ENCODE measurements at places on chromosomes 7 and 10.

DNA sequence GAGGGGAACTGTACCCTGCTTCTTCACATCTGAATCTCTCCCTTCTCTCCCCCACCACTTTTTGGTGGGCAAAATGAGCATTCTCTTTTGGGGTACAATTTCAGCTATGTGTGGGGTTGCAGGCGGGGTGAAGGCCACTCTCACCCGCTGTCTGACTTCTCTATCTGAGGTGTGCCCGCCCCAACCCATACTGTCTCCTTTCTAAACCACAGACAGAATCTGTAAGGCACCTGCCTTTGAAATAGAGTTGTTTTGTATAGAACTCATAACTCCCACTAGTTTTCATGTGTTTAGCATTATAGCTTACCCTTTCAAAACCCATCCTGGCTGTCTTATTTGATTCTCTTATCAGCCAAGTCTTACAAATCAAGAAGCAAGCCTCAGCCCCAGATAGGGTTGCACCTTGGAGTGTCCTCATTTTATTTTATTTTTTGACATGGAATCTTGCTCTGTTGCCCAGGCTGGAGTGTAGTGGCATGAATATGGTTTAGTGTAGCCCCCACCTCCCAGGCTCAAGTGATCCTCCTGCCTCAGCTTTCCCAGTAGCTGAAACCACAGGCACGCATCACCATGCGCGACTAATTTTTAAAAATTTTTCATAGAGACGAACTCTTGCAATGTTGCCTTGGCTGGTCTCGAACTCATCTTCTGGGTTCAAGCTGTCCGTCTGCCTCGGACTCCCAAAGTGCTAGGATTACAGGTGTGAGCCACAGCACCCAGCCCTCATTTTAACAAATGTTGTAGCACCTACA, 11.9 kb downstream of the TSPAN14 start:
- no peak for DNase-seq

GRCh38 chr10:96626795-96627194, 40.0 kb upstream of the TM9SF3 start:
- DNase-seq, result no peak

DNA sequence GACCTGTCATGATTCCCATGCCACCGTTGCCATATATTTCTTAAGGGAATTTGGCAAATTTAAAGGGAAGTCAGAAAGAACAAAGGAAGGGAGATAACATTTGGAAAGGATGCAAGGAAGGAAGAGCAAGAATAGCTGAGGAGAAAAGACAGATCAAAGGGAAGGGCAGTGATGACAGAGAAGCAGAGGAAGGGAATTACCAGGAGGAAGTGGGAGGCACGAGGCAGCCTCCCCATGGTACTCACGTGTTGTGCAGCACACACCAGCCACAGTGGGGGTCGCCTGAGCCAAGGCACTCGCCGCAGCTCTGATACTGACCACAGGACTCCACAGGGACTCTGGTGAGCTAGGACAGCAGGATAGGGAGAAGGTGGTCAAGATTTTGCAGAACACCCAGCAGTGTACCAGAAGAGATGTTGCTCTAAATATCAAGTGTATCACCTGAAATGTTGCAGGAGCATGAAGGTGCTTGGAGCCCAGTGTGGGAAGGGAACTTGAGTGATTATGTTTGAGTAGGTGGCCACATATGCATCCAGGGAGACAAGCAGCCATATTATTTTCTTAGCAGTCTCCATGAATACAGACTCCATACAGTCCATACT, 335.3 kb downstream of the PLXNA4 start:
- DNase-seq, result no peak

DNA sequence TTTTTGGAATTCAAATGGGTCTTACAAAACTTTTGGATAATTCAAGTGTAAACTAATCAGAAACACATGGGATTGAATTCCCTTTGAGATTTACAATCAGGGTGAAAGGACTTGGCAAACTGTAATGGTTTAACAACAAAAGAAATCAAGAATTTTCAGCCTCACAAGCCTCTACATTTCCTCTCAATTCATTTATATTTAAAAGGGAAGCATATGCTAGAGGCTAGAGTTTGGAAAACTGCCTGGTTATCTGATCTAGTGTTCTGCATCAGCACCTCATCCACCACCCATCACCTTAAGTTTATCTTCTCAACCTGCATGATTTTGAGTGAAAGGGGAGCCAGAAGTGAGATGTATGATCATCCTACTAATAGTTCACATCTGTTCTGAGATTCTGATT, 120.7 kb downstream of the TES start:
- no peak for DNase-seq

DNA sequence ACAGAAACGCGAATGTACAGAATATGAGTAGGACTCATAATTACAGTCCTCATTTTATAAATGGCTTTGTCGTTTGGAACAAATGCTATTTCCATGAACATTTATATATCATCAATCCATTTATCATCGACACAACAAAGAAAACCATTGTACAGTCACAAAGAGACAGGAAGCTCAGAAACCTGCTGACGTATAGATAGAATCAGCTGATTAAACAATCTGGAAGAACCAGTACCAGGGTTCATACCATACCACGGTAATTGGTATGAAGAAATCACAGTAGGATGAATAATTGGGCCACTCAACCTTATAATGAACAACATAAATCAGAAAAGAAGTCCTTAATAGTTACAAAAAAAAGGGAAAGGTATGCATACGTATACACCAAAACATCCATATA, 295.0 kb downstream of the PARD3 start:
- DNase-seq, result no peak

- no peak for DNase-seq
Observed at GRCh38 chr7:44547536-44548231, 6.6 kb upstream of the NPC1L1 start.

DNA sequence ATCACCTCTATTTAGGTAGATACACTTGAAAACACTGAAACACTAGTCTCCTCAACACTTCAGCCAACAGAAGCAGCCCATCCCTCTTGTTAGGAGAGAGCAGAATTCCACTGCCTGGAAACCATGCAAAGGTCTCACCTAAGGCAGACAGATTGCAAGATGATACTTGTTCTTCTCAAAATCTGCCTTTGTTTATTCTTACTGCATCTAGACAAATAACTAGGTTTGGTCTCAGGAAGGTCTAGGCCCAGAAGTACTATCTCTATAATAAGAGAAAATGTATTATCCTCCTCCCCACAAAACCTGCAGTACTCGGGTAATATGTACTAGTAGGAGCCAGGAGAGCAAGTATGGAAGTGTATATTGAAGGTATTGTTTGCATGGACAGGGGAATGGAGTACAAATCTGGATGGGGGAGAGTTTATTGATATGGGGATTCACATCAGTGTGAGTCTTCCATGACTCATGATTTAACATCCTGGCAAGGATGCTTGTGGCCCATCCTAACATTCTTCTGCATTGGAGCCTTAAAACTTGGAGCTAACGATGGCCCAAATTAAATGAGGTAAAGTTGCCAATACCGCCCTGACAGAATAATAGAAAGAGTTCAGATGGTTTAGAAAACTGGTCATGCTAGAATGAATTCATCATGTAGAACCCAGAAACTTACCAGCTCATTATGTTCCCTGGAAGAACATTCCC, 109.2 kb downstream of the EPC1 start:
- DNase-seq, result peak; percentile 80

- no peak for DNase-seq
Observed at GRCh38 chr7:138226001-138226476, 149.8 kb downstream of the AKR1D1 start.

- DNase-seq, result no peak
Observed at GRCh38 chr7:151717415-151717814, 159.5 kb downstream of the PRKAG2 start.

- DNase-seq, result no peak
Observed at GRCh38 chr7:48033922-48034321, 1.4 kb upstream of the C7orf57 start.

- DNase-seq, result no peak
Observed at GRCh38 chr7:111528331-111528730, 34.0 kb downstream of the IMMP2L start.

DNA sequence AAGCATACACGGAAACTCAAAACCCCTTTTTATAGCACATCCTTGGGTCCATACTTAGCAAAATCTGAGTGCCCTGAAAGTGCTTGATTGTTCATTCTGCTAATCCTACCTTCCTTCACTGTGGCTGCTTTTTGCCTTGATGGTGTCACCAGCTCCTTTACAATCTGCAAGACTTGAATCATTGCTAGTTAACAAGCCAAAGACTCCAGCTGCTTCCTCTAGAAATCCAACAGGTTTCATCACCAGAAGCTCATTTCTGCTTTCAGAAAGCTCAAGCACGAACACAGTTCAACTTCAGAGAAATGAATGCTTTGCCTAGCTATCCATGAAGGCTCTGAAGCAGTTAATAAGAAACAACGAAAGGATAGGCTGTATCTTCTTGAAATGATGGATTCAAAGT, 38.0 kb downstream of the USP6NL start:
- peak; percentile 35 for DNase-seq

Data from AG20443 (cell line).